ENCODE measurements at places on chromosomes 4 and X.

GRCh38 chr4:86250619-86251018 is 109.2 kb downstream of the MAPK10 start:
- DNase-seq, result no peak

DNA sequence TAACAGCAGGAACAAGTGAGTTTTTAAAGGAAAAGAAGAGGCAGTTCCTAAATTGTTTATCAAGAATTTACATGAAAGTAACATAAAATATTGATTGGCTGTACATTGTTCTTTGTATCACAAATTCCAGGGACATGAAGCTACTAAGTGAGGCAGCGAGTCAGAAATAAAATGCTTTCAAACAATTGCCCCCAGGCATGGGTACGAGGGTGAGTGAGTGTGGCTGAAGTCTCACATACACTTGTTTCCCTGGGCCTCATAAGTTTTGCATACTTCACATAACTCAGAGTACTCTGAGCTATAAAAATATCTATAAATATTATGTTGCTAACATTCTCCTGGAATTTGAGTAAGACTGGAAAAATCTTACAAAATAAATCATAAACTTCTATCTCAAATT is 511.6 kb upstream of the PRKX start:
- DNase-seq, result no peak

GRCh38 chr4:18524667-18525066 is 503.1 kb upstream of the LCORL start:
- no peak for DNase-seq

GRCh38 chr4:143282211-143282707 is 54.4 kb upstream of the GAB1 start:
- no peak for DNase-seq

DNA sequence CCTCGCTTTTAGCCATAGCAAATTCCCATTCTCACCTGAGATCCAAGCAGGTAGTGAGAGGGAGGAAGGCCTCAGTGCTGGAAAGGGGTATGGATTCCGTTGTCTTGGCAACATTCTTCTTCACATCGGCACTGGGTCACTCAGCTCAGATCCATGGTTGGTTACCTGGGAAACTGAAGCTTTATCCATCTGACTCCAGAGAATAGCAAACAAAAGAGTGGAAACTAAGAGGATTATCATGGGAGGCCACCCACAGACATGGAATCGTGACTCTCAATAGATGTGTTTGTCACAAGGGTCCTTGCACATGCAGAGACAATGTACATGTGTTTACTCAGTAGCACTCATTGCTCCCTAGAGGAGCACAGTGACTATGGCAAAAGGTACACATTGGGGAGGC is 81.0 kb downstream of the MAGED4 start:
- no peak for DNase-seq

- no peak for DNase-seq
These were observed at the start of gene TMEM255A for GRCh38 chrX:120310861-120311726. TSS of gene TMEM255A (minus strand) at chrX:120311461. CDS start at chrX:120311309, 152 bp downstream.

DNA sequence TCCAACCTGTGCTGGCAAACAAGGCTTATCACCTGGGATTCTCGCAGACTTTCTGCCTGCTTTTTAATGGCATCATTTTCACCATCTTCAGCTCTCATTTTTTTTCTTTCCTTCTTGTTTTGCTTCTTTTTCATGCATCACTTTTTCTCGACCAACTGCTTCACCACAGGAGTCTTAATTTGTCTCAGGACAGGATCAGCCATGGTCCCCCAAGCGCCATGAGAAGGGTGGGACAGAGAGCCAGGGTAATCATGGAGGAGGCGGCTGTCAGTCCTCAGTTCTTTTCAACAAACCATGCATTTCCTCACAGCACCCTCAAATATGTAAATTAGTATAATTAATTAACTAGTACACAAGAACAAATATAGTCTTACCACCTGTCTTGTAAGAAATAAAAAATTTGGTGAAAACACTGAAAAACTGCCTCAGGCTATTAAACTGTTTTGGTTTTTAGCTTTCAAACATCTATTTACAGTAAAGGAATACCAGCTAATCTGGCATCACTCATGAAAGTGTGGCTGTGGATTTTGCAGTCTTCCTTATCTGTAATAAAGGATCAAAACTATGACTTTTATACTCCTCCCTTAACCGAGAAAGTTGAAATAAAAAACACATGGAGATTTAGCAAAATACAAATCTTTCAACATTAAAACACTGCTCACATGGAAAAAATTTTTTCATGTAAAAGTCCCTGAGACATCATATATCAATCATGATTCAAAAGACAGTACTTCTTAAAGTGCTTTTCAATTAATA is 19.1 kb downstream of the EIF4E start:
- no peak for DNase-seq

- no peak for DNase-seq
These were observed 69.5 kb downstream of the LARP1B start for GRCh38 chr4:128130621-128131020.

- DNase-seq, result peak; percentile 64
These were observed 60.7 kb upstream of the ABCG2 start for GRCh38 chr4:88219099-88219498.

All from hematopoietic multipotent progenitor cell treated with erythropoietin and hydrocortisone succinate and interleukin-3 and kit ligand, for 15 days (in vitro differentiated cells).